Activated CD8-positive, alpha-beta memory T cell treated with anti-CD3 and anti-CD28 coated beads for 1 hour (primary cell): ENCODE measurements at places on chromosomes 4 and X.

GRCh38 chr4:41865306-41865980 is 69.8 kb upstream of the TMEM33 start:
- DNase-seq: no peak

DNA sequence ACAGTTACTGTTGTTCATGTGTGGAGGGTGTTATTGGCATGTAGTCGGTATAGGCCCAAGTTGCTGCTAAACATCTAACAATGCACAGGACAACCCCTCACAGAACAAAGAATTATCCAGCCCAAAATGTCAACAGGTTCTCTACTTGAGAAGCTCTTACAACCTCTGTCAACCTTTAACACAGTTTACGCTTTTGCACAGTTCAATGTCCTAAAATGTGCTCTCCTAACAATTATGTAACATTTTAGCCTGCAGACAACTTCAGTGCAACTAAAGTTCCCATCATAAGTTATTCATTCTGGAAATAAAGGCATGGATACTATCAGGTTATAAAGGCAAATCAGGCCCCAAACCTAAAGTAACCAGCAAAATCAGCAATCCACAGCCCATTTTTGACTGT is 66.2 kb downstream of the ASB9 start:
- DNase-seq: no peak

- DNase-seq: no peak
Measured at GRCh38 chrX:151722241-151722846, 6.5 kb downstream of the FATE1 start.

DNA sequence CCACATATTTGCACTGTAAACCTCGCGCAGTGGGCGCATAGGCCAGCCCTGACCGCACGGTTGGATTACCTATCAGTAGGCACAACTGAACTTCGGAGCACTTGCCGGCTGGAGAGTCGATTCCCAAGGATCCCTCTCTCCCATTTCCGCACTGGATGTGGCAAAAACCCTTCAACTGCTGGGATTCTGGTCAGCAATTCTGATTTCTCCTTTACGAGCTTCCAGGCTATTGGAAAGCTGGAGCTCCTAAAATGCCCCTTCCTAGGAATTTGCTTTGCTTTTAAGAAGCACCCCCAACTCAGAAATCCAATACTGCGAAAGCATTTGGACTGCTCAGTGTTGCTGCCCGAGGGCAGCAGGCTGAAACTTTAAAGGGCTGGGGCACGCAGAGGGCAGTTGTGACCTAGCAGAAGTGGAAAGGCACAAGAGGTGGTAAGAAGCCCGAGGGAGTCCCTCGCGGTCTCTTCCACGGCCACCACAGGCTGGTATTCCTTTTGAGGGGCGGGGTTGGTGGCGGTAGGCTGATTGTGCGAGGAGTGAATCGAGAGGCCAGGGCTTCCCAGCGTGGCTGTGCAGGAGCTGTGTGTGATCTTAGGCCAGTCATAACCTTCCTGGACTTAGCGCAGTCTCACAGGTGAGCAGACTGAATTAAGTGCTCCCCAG is 1.6 kb downstream of the ZAR1 start:
- no peak for DNase-seq

- DNase-seq: no peak
Measured at GRCh38 chr4:21954916-21955315, 6.3 kb upstream of the KCNIP4 start.

DNA sequence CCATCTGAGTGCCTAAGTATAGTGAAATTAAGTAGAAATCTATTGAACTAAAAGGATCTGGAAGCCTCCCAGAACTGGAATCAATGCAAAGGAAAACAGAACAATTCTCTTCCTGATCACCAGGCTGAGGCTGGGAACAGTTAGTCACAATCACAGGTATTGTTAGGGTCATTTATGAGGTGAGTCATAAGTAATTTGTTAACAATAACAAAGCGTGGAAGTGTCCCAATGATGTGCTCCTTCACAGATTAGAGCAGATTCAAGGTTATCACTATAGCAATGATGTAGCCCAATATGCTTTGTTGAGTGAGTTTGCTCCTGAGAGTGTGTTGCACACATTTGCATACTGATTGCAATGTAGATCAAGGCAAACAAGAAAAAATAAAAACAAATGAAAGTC is 228.1 kb downstream of the ZNF674 start:
- DNase-seq: no peak

- no peak for DNase-seq
Measured at GRCh38 chr4:176627916-176628315, 164.8 kb downstream of the VEGFC start.

DNA sequence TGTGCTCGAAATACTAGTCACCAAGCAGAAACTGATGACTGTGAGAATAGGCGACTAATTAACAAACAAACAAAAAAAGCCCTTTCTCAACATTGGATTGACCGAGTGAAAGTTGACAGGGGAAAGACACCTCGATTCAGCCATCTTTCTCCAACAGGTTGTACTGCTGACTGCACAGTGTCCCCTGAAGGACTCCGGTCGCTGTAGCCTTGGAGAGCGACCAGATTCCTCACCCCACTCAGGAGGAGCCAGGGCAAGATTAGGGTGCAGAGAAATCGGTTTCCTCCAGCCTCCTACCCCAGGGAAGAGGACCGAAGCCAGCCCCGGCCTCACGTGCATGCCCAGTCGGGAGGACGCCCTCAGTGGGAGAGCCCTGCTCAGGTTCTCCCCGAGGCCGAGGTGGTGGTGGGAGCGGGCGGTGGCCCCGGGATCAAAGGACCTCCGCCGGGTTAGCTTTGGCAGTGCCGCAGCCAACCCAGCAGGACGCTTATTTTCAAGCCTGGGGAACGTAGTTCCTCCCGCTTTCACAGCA is 1.1 kb upstream of the RAP1GDS1 start:
- no peak for DNase-seq

- no peak for DNase-seq
Measured at GRCh38 chr4:39061457-39061856, 575 bp upstream of the KLHL5 start.

DNA sequence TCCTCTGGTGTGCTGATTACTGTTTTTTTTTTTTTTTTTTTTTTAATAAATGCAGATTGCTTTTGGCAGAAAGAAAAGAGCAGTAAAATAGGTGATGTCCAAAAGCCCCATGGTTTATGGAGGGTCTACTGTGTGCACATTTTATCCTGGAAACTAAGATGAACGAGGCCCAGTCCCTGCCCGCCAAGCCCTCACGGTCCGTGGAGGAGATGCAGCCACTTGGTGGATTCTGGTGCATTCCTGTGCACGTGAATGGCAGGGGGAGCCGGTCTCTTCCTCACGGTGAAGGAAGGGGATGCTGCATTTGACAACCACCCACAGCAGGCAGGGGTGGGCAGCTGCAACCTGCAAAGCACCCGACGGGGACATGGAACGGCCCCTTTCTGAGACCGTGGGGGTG is 100.2 kb upstream of the AFAP1 start:
- DNase-seq: no peak

GRCh38 chrX:79140731-79141130 is 3.8 kb upstream of the GPR174 start:
- no peak for DNase-seq

GRCh38 chr4:91058345-91058744 is 931.2 kb downstream of the CCSER1 start:
- no peak for DNase-seq
